Hematopoietic multipotent progenitor cell treated with erythropoietin and hydrocortisone succinate and interleukin-3 and kit ligand, for 17 days (in vitro differentiated cells): ENCODE measurements at places on chromosomes 5 and 9.

DNA sequence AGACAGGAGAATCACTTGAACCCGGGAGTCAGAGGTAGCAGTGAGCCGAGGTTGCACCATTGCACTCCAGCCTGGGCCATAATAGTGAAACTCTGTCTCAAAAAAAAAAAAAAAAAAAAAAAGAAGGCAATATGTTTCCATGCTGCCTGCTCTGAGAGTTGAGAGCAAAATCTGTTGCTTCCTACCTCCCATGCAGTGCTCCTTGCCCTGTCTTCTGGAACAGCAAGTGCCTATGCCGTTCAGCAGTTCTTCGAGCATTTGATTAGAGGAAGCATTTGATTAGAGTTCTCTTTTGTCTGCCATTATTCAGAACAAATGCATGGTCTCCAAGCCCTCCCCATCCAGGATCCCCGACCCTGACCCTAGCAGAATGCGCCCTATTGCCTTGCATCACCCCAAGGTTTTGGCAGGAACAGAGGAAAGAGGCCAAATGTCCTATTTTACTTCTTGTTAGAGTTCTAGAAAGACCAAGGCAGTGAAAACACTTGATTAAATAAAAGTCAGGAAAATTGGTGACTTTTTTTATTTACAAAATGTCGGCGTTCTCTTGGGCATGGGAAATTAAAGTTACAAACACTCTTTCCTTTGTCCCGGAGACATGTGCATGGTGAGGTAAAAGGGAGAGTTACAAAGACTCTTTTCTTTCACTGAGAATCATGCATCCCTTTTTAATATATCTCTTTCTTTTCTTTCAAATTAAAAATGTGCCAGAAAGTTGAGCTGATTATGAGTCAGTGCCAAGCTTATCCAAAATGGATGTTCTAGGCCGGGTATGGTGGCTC is 27.8 kb upstream of the FSD1L start:
- no peak for DNase-seq

DNA sequence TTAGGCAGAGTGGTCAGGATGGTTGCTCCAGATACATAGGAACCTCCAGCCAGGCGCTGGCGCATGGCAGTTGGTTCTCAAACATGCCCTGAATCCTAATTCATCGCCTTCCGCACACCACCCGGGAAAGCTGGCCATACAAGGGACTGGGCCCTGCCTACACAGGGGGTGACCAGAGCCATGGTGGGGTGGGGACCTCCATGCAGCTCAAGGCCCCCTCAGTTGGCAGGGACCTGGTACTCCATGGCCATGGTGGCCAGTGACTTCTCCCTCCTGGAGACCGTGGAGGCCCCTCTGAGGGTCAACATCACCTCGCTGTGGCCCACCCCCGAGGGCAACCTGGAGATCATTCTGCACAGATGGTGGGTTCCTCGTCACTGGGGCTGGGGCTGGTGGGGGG is 26.8 kb downstream of the PAEP start:
- DNase-seq: no peak

DNA sequence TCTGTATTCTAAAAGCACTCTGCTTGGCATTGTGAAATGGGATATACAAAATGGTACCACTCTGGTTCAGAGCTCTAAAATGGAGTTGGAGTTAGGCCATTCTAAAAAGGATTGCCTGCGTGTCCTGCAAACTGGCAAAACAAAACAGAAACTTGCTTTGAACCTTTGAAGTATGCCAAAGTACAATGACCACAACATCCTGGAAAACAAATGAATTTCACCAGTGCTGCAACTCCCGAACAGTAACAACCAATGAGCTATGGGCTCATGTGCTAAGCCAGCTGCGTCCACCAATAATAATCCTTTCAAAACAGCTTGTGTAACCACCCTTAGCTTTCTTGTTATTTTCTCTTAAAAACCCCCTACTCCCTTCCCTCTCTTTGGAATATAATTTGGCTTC is 88.4 kb upstream of the CXCL14 start:
- no peak for DNase-seq

DNA sequence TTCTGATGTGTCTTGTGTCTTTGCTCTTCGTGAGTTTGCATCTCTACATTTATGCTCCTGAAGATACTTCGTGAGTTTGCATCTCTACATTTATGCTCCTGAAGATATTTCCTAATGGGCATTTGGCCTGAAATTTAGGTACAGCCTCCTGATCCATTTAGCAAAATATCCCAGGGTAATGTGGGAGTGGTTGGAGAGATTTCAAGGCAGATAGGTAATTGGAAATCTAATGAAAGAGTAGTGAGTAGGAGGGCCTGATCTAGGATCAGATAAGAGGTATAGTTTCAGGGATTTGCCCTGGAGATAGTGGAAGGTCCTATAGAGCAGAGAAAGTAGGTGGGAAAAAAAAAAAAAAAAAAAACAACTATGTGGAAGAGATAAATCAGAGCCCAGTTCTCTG is 14.6 kb upstream of the SNX2 start:
- DNase-seq: no peak

DNA sequence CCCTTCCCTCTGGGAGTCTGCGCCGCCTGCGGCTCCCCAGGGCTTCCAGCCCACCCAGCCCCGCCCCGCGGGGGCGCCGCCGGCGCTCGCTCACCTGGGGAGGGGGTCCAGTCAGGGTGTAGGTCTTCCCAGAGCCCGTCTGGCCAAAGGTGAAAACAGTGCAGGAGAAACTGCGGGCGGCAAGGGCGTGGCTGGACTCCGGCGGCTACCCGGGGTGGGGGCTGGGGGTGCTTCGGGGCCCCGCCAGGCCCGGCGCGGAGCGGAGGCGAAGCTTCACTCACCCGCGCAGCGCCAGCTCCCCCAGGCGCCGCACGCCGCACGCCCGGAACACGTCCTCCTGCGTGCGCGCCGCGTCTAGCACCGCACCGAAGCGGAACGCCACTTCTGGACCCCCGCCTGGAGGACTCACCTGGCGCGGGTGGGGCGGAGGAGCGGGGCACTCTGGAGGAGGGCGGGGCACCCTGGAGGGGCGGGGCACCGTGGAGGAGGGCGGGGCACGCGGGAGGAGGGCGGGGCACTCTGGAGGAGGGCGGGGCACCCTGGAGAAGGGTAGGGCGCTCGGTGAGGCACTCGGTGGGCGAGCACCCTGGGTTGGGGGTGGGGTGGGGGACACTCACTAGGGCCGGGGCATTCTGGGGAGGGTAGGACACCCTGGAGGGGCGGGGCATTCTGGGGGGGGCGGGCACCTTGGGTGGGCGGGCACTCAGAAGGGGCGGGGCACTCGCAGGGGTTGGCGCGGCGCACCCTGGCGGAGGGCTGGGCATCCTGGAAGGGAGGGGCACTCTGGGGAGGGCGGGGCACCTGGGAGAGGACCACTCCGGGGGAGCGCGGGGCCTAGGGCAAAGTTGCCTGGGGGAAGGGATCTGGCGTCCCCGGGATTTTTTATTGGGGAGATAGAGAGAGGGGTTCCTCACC is 814 bp downstream of the KIF12 start:
- peak; percentile 34 for DNase-seq

DNA sequence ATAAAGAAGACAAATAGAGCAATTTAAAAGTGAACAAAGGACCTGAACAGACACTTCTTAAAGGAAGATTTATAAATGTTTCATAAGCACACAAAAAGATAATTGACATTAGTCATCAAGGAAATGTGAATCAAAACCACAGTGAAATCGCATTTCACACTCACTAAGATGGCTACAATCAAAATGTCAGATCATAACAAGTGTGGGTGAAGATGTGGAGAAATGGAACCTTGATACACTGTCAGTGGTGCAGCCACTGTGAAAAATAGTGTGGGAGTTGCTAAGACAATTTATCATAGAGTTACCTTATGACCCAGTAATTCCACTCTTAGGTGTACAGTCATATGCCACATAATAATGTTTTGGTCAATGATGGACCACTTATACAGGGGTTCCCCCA is 54.5 kb upstream of the HTR4 start:
- no peak for DNase-seq

DNA sequence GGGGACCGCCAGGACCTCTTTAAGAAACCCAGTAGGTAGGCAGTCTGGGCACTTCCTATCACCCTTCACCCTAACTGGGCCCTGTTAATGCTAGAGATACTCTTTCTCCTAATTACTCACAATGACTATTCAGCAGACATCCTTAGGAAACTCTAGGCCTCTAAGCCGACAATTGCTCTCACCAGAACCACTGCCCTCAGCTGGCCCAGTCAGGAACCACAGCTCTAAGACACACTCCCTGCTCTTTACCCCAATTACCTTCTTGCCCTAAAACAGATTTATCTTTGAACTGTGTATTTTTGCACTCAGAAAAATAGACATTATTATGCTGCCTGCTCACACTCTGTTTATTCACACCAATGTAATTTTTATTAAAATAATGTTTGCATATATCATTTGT is 432.6 kb upstream of the SLC30A5 start:
- peak; percentile 51 for DNase-seq

DNA sequence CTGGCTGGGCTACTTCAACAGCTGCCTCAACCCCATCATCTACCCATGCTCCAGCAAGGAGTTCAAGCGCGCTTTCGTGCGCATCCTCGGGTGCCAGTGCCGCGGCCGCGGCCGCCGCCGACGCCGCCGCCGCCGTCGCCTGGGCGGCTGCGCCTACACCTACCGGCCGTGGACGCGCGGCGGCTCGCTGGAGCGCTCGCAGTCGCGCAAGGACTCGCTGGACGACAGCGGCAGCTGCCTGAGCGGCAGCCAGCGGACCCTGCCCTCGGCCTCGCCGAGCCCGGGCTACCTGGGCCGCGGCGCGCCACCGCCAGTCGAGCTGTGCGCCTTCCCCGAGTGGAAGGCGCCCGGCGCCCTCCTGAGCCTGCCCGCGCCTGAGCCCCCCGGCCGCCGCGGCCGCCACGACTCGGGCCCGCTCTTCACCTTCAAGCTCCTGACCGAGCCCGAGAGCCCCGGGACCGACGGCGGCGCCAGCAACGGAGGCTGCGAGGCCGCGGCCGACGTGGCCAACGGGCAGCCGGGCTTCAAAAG is 36.9 kb upstream of the TTC1 start:
- no peak for DNase-seq

DNA sequence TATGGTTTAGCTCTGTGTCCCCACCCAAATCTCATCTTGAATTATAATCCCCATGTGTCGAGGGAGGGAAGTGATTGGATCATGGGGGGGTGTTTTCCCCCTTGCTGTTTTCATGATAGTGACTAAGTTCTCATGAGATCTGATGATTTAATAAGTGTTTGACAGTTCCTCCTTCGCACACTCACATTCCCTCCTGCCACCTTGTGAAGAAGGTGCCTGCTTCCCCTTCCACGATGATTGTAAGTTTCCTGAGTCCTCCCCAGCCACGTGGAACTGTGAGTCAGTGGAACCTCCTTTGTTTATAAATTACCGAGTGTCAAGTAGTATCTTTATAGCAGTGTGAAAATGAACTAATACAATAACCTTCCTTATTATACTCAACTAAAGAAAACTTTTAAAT is 24.3 kb upstream of the TEX10 start:
- no peak for DNase-seq

DNA sequence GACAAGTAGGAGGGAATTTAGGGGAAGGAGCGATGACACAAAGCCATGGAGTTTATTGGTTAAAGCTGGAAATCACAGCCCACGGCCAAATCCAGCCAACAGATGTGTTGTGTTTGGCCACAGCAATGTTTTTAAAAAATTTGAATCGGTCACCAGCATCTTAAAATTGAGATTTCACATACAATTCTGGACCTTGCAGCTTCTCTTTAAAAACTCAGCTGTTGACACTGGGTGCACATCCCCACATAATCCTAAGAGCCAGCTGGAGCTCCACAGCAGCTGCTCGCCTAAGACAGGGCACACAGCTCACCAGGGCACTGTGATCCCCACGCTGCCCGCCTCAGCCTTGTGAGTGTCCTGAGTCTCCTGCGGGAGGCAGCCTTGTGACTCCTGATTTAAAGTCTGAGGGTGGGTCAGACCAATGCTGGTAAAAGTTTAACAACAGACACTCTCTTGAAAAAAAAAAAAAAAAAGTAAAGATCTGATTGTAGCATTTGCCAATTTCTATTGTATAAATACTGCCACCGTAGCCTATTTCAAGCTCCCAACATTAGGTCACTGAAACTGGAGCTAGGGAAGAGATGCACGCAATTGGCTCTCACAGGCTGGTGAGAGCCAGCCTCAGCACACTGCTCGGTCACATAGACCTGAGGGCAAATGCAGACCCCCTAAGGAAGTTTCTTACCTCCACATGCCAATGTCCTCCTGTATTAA is 124.8 kb downstream of the HSD17B3 start:
- DNase-seq: no peak

GRCh38 chr9:133683586-133684120 is 47.5 kb downstream of the DBH start:
- no peak for DNase-seq

DNA sequence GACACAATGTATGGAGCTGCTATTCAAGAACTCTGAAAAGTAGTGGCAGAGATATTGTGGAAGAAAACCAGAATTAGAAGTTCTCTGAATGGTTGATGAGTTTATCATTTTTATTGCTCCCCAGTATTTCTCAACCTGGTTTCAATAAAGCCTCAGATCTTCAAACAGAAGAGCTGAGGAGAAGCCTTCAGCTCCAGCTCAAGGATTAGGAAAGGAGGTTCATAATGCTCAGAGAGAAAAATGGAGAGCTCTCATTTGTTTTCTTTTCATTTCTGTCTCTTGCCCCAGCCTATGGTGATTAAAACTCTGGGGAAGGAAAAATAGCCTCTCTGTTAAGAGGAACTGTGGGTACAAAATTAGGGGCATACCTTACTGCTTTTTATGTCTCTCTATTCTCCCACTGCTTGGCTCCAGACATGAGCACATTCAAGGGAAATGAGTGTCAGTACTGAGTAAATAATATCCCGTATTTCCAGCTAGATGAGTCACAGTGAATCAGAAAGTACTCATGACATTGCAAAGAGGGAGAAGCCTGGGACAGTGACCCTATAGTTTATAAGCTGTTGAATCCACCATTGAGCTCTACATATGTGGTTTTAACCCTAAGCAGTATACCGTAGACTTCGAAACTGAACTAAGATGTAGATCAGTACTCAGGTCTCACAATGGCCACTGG is 138.1 kb downstream of the EMB start:
- DNase-seq: no peak

- no peak for DNase-seq
Observed at GRCh38 chr9:114005371-114006154, 72.5 kb downstream of the AMBP start.

DNA sequence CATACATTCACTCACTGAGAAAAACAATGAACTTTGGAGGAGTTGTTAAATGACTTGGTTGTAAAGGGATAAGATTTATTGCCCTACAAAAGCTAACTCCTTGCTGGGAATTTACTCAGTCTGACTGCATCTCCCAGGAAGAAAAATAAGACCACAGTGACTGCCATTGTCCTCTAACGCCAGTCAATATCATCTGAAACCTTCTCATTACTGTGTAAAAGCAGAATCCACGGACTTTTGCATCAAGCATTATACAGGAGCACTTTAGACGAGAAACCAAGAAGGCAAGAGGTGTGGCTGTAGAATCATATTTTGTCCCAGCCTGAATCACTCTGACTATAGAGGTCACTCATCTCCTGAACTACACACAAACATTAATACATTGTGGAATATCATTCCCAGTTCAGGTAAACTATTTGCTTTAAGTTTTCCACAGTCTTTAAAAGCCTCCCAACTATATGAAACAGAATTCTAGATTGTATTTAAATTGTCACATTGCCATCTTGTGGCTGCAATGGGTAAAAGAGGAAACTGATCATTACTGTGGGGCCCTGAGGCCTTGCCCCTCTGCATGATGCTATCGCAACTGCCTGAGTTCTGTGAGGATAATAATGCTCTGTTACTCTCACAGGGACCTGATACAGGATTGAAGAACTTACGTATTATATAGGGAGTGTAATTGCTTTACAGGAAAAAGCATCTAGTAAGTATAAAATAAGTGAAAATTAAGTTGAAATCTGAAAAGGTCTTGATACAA is 142.9 kb downstream of the SLCO4C1 start:
- DNase-seq: no peak

- DNase-seq: no peak
Observed at GRCh38 chr5:135814316-135814715, 20.1 kb upstream of the SLC25A48 start.
